H1 (cell line): ENCODE measurements at places on chromosomes 2 and 18. TPM values are rescaled to one million over a fixed set of nuclear protein-coding genes. Genes with fewer than 3 reads are reported as not detected.

DNA sequence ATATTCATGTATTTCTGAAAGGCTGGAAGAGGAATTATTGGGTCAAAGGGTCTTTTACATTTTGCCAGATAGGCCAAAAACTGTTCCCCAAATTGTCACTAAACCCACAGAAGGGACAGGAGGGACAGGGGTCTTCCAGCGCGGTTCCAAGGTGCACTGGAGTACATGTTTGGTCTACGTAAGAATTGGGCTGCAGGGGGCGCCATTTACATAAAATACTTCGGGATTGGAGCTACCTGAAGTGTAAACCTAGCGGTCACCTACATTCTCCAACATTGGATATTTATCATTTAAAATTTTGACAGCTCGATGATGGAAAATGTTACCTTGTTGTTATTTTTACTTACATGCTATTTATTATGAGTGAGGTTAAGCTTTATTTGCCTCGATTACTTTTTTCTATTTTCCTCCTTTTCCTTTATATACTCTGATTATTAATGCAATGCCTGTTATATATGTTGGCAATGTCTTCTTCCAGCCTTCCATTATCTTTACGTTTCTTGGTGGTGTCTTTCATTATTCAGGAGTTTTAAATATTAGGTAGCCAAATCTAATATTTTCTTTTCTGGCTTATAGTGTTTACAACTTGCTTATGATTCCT is 43.0 kb upstream of the RAB6C start:
- no peaks in the 10 kb centered on the region; the same call in 1 of the 2 replicates for H3K4me1 ChIP-seq
- no peak overlapping the region for H3K27ac ChIP-seq
- no peaks in the 10 kb centered on the region for H3K36me3 ChIP-seq

- H3K4me3 ChIP-seq, result no peak overlapping the region
- H3K4me1 ChIP-seq, result peaks cover 65% of the 10 kb centered on the region
- H3K27ac ChIP-seq, result no peak overlapping the region
- no peaks in the 10 kb centered on the region for H3K27me3 ChIP-seq
- DNase-seq, result no peak
- no peaks in the 10 kb centered on the region for H3K36me3 ChIP-seq
These were observed 52.4 kb downstream of the GLI2 start for GRCh38 chr2:120787822-120788700.

- H3K36me3 ChIP-seq, result no peaks in the 10 kb centered on the region
- no peaks in the 10 kb centered on the region for H3K4me1 ChIP-seq
- H3K4me3 ChIP-seq, result no peak overlapping the region
- no peaks in the 10 kb centered on the region for H3K27me3 ChIP-seq
- DNase-seq, result no peak
These were observed 344.5 kb upstream of the ID2 start for GRCh38 chr2:8337321-8337720.

GRCh38 chr2:160278101-160278878 is 78.2 kb upstream of the ITGB6 start:
- H3K27ac ChIP-seq, result no peak overlapping the region
- H3K36me3 ChIP-seq, result peaks cover 42% of the 10 kb centered on the region
- no peak overlapping the region for H3K4me3 ChIP-seq

- no peaks in the 10 kb centered on the region for H3K27me3 ChIP-seq
- no peak overlapping the region for H3K4me3 ChIP-seq
- peaks cover 20% of the 10 kb centered on the region for H3K4me1 ChIP-seq
- H3K27ac ChIP-seq, result no peak overlapping the region
- H3K36me3 ChIP-seq, result no peaks in the 10 kb centered on the region
These were observed 510.3 kb downstream of the RNF144A start for GRCh38 chr2:7427293-7428060.

DNA sequence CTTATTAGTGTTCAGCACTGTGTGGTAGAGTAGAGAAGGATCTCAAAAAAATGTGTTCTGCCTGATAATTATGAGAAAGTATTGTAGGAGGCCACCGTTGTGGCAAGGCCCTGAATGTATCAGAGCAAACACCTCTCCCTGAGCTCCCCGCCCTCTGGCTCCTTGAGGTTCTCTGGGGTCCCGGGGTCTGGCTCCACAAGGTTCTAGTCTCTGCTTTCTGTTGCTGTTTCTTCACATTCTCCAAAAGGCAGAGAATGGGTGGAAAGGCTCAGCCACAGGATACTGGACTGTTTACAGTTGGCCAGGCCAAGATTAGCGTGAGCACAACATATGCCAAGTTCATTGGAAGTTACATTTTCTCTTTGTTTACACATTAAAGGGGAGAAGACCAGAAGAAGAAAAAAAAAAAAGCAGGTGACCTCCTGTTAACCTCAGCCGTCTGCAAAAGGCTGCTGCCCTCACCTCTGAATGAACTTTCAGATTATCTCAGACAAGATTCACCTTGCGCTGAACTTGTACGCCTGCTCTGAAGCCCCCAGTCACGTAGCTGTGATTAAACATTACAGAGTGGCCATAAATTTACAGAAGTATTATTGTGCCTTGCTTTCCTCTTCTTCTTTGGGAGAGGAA is 56.6 kb upstream of the CYP26B1 start:
- H3K4me1 ChIP-seq, result no peaks in the 10 kb centered on the region
- no peak for DNase-seq
- no peak overlapping the region for H3K27ac ChIP-seq
- H3K27me3 ChIP-seq, result no peaks in the 10 kb centered on the region
- H3K36me3 ChIP-seq, result no peaks in the 10 kb centered on the region

- H3K36me3 ChIP-seq, result no peaks in the 10 kb centered on the region
- H3K4me3 ChIP-seq, result no peak overlapping the region
- peak; percentile 94 for DNase-seq
- no peak overlapping the region for H3K27ac ChIP-seq
- no peaks in the 10 kb centered on the region for H3K4me1 ChIP-seq
These were observed 66.7 kb upstream of the HAAO start for GRCh38 chr2:42859006-42859552.

GRCh38 chr2:38598200-38598990 is 4.3 kb downstream of the HNRNPLL start:
- H3K27ac ChIP-seq, result no peak overlapping the region; the same call in 1 of the 2 replicates
- DNase-seq, result no peak
- H3K27me3 ChIP-seq, result no peaks in the 10 kb centered on the region
- H3K4me1 ChIP-seq, result 0 out of 2 replicates have a peak, but pooled peaks cover 1% of the 10 kb centered on the region
- no peaks in the 10 kb centered on the region for H3K36me3 ChIP-seq

DNA sequence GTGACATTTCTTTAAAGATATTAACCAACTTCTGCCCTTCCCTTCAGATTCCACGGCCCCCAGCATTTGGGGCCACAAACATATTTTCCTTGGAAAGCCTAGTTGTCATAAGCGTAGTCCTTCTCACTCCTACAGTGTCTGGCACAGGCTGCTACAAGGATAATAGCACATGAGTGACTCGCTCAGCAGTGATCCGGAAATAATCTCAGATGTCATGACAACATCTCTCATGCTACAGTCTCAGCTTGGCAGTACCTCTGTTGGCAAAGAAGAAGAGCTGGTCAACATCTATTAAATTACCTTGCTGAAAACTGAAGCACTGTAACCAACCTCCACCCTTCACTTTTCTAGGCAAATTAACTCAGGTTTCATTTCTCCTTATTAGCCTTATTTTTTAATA is 351.7 kb downstream of the RAD51AP2 start:
- no peaks in the 10 kb centered on the region for H3K36me3 ChIP-seq
- DNase-seq, result no peak
- no peaks in the 10 kb centered on the region for H3K4me1 ChIP-seq
- no peak overlapping the region for H3K27ac ChIP-seq
- no peaks in the 10 kb centered on the region for H3K27me3 ChIP-seq

GRCh38 chr2:128708106-128708816 is 389.6 kb upstream of the HS6ST1 start:
- H3K27ac ChIP-seq, result no peak overlapping the region
- no peaks in the 10 kb centered on the region for H3K4me1 ChIP-seq
- no peaks in the 10 kb centered on the region for H3K36me3 ChIP-seq

- no peak overlapping the region for H3K27ac ChIP-seq
- H3K4me3 ChIP-seq, result no peak overlapping the region
- H3K27me3 ChIP-seq, result no peaks in the 10 kb centered on the region
- no peaks in the 10 kb centered on the region for H3K4me1 ChIP-seq
- H3K36me3 ChIP-seq, result no peaks in the 10 kb centered on the region
- no peak for DNase-seq
These were observed 1303.2 kb upstream of the CELF4 start for GRCh38 chr18:38868757-38869156.

- no peaks in the 10 kb centered on the region for H3K27me3 ChIP-seq
- H3K4me1 ChIP-seq, result no peaks in the 10 kb centered on the region; the same call in 1 of the 2 replicates
- peak overlapping the region; percentile 76 for H3K27ac ChIP-seq
- no peaks in the 10 kb centered on the region for H3K36me3 ChIP-seq
These were observed 90.2 kb downstream of the FAM161A start for GRCh38 chr2:61763605-61764034.

DNA sequence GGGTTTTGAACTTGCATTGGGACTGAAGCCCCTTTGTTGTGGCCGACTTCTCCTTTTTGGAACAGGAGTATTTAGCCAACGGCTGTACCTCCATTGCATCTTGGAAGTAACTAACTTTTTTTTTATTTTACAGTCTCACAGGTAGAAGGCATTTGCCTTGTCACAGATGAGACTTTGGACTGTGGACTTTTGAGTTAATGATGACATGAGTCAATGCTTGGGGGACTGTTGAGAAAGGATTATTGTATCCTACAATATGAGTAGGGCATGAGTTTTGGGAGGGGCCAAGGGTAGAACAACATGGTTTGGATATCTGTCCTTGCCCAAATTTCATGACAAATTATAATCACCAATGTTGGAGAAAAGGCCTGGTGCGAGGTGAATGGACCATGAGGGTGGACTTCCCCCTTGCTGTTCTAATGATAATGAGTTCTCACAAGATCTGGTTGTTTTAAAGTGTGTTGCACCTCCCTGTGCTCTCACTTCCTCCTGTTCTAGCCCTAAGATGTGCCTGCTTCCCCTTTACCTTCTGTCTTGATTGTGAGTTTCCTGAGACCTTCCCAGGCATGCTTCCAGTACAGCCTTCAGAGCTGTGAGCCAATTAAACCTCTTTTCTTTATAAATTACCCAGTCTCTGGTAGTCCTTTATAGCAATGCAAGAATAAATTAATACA is 1269.4 kb upstream of the CHAC2 start:
- H3K27ac ChIP-seq, result no peak overlapping the region
- H3K4me3 ChIP-seq, result no peak overlapping the region
- no peaks in the 10 kb centered on the region for H3K36me3 ChIP-seq
- no peaks in the 10 kb centered on the region for H3K27me3 ChIP-seq

DNA sequence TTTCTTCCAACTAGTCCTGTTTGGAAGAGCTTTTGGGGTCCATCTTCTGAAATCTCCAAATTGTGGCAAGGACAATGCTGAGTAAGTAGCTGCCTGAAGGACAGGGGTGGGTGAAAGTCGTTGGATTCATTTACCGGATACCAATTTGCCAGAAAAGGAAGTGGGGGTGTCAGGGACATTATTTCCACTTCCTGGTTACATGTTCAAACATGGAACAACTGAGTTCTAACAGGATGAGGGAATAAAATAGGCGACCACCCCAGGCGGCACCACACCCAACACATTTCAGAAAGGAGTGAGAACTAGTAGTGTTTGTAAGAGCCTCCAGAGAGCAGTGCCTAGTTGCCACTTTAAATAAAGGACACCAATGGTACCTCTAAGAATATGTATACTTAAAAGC is 158.6 kb upstream of the SERTAD2 start:
- H3K4me1 ChIP-seq, result no peaks in the 10 kb centered on the region
- H3K4me3 ChIP-seq, result no peak overlapping the region
- no peak for DNase-seq

Gene SH3BP4
- 35.4 and 39.4 TPM in 2 replicates for total RNA-seq

Gene MOCOS
- total RNA-seq, result 5.8 and 6.5 TPM in 2 replicates

Gene SNED1
- 1.9 and 2.4 TPM in 2 replicates for total RNA-seq

Gene CCDC121
- total RNA-seq, result 1.5 and 2.0 TPM in 2 replicates

Gene LTBP1
- 23.8 and 24.7 TPM in 2 replicates for total RNA-seq

Gene STARD6
- total RNA-seq, result not detected in 2 replicates

Gene C2orf66
- not detected in 2 replicates for total RNA-seq

Gene DNMT3A
- 162 and 178 TPM in 2 replicates for total RNA-seq

Gene C2orf72
- total RNA-seq, result 0.71 and 1.1 TPM in 2 replicates

Gene COL3A1
- 0.07 TPM in 1 of 2 replicates, not detected in the other for total RNA-seq
